ENCODE measurements at places on chromosomes 7 and 10. TPM values are rescaled to one million over a fixed set of nuclear protein-coding genes. Genes with fewer than 3 reads are reported as not detected.

GRCh38 chr7:116713918-116714317 is 41.9 kb downstream of the MET start:
- DNase-seq, result no peak

DNA sequence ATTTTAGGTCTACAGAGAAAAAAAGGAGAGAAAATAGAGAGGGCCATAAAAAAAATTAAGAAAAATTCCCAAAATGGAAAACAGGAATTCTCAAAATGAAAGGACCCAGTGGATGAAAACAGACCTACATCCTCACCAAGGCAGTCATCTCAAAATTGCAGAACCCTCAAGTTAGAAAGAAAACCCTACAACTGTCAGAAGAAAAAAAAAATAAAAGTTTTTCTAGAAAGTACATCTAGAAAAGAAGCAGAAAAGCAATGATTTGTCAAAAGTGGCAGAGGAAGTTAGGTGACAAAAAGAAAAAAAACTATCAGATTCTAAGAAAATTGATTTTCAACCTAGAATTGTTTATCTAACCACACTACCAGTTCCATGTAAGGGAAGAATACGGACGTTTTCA is 167.6 kb upstream of the LRGUK start:
- DNase-seq, result no peak

GRCh38 chr7:156470399-156471320 is 169.9 kb upstream of the RNF32 start:
- DNase-seq, result no peak

- no peak for DNase-seq
Observed at GRCh38 chr7:76074972-76075370, 27.1 kb downstream of the MDH2 start.

HABP2 gene
- total RNA-seq, result not detected

GRCh38 chr10:126459878-126460481 is 71.7 kb upstream of the ADAM12 start:
- DNase-seq, result no peak

GRCh38 chr10:28754930-28755718 is 77.8 kb downstream of the BAMBI start:
- no peak for DNase-seq

PRKAR1B gene
- 29.8 TPM for total RNA-seq

DNA sequence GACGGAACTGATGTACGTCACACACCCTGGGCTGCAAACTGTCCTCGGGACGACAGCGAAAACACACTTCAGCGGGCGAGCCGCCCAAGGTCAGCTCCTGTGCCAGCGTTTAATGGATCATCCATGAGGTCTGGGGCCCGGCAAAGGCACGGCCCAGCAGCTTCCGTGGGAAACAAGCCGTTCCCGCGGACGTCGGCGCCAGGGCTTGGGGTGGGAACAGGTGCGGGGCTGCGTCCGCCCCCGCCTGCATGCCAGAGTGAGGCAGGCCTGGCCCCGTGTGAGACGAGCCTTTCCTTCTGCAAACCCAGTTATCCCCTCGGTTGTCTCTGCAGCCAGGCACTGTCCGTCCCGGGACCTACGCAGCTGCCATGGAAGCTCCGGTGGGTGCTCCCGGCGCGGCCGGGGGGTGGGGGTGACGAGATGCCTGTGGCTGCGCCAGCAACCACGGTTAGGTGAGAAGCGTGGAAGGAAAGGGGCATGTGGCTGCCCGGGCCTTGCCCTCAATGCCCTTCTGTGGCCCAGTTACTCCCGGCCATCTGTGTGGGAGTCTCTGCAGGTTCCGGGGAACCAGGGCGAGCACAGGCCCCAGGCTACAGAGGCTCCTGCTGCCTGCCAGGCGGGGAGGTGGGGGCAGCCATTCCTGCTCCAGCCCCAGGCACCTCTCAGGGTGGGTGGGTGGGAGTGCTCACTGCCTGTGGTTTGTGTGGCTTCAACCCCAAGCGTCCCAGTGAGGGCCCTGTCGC is 42.2 kb upstream of the PDGFA start:
- DNase-seq, result no peak

GRCh38 chr10:98209441-98209840 is 58.6 kb downstream of the LOXL4 start:
- DNase-seq, result no peak

CCDC186 gene
- total RNA-seq, result 16.0 TPM

OPN4 gene
- not detected for total RNA-seq

DNA sequence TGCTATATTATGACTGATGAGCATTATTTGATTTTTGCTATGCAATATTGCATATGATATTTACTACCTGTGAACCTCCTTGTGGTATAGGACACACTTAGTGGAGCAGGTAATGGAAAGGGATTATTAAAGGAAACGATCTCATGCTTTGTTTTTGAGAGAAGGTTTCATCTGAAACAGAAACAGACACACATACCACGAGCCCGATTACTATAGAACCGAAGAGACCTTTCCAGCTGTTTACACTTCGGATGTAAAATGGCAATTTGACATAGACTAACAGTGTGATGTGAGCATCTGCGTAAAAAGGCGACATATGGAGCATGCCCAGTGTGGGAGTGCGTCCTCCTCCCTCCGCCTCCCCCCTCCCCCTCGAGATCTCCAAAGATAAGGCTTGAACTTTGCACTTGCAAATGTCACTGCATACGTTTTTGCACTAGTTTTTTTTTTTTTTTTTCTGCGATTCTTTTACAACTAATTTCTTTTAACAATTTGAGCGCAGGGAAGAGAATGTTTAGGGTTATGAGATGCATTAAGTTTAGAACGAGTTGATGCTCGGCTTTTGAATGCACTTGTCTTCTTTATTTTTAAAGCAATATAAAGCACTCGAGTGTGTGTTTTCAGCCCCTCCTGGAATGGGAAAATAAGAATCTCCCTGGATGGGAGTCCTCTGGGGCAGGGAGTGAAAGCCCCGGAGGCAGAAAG is 251.0 kb downstream of the NSUN6 start:
- peak; percentile 7 for DNase-seq

DNA sequence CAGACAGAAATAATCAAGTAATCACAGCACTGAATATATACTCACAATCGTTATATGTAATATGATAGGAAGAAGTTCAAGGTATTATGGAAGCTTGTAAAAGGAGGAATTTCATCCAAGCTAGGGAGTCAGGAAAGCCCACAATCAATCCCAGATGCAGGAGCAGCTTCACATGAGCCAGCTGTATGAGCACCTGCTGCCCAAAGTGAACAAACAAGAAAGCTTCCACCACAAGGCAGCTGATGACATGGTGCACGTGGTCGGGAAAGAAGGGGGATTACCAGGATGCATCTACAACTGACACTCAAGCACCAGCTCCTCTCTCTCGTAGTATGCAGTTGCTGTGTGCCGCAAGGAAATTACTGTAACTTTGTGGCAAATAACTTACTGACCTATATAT is 225.2 kb downstream of the XPNPEP1 start:
- no peak for DNase-seq

GRCh38 chr7:27068259-27068658 is 27.5 kb downstream of the HOXA1 start:
- no peak for DNase-seq

UBE2D4 gene
- 7.8 TPM for total RNA-seq

TMEM26 gene
- total RNA-seq, result not detected

CACNB2 gene
- not detected for total RNA-seq

DNA sequence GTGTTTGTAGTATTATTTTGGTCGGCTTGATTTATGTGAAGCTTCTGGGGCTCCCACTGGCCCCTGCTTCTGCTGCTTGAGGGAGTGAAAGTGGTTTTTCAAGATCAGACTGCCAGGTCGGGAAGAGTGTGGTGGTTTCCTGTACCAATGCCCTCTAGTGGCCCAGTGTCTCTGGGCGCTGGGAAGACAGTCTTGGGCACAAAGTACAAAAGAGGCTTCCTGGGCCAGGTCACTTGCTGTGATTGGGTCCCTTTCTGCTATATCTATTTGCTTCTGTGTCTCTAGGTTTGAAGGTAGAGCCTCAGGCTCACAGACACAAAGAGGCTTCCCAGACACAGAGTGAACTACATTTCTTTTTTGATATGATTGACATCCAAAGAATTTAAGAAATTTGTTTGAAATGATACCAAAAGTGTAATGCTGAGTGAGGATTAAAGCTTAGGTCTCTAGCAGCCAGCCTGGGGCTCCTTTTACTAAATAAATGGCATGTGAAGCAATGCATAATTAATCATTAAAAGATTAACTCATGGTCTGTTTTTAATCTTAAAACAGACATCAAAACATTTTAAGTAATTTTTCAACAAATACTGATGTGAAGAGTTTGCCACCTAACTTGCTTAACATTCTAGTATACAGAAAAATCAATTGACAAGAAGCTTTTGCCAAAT is 36.3 kb downstream of the ABCB1 start:
- DNase-seq, result peak; percentile 24

DNA sequence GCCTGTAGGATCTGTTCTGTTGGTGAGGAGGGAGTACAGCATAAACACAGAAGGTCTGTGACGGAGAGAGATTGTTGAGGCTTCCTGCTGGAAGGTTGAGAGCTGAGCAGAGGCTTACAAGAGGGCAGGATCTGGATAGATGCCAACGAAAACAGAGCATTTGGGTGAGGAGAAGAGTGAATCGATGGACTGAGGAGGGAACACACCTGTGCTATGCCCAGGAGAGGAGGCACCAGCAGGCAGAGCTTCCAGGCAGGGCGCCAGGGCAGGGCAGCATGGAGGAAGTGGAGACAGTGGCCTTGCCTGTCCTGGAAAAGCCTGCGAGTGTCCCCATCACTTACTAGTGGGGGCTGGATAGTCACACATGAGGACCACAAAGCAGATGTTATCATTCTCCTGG is 282.9 kb downstream of the PAXIP1 start:
- DNase-seq, result no peak

DNA sequence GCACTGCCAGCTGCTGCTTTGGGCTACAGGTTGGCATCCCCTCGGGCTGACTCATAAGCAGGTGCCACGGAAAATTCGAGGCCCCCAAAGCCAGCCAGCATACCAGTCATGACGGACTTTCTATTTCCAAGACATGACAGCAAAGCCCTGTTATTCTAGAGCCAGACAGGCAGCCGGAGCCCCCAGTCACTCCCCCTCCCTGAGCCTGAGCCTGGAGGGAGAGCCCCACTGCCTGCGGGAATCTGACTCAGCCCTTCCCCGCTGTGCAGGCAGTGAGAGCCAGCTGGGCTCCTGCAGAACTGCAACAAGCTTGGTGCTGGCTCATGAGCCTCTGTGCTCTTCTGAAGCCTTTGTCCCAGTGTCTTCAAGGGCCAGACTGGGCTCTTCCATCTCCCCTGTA is 15.8 kb downstream of the BTBD16 start:
- DNase-seq, result no peak

DNA sequence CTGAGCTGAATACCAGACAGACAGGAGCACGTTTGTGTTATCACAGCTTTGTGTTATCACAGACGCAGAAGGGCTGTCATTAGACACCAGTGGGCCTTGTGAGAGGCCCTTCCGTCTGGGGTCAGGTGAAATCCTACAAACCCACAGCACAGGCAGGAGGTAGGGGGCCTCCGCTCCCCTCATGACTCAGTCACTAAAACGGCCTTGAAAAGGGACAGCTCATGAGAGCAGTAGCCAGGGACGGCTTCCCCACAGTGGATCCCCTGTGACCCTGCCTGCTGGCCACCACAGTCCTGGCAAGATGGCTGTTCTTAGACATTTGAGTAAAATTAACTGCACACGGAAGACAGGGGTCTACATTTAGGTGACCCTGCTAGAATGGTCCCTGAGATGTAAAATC is 215.8 kb upstream of the PPP2R2D start:
- DNase-seq, result no peak

Data from activated CD4-positive, alpha-beta T cell treated with anti-CD3 and anti-CD28 coated beads, Interleukin-2, amount 10 ng/mL, durations not matched to agents 7 days and 5 days (primary cell).